Fibroblast of lung (primary cell): ENCODE measurements at places on chromosomes 7 and 10.

GRCh38 chr10:8534096-8534495 lies 479.6 kb downstream of the GATA3 start:
- DNase-seq, result no peak

- peak; percentile 83 for DNase-seq
Measured at GRCh38 chr10:113045147-113046055, 95.4 kb downstream of the TCF7L2 start.

- DNase-seq, result no peak
Measured at GRCh38 chr7:42156291-42156865, 80.6 kb downstream of the GLI3 start.

DNA sequence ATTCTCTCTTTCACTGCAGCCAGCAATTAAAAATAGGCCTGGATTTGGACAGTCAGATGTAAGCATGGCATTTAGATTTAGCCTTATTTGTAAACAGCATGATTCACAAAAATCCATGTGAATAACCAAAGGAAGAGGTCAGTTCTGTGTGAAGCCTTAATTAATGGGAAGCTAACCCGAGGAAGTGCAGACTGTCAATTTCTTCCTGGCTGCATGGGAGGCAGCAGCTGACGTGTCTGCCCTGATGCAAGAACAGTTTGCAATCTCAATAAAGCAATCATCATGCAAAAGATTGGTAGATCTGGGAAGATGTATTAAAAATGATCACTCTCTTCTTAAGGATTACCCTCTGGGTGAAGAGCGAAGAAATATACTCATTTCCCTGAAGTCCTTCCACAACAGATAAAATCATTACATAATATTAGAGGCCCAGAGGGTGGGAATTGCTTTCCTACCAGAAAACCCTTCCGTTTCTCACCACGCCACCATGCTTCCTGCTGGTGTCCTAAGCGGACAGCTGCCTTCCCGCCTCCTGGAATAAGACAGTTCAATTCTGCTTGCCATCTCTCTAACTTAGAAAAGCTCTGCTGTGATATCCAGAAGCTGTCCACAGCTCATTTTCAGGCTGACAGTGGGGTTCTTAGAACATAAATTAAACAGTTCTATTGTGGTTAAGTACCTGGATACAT lies 526.7 kb upstream of the NRP1 start:
- no peak for DNase-seq

DNA sequence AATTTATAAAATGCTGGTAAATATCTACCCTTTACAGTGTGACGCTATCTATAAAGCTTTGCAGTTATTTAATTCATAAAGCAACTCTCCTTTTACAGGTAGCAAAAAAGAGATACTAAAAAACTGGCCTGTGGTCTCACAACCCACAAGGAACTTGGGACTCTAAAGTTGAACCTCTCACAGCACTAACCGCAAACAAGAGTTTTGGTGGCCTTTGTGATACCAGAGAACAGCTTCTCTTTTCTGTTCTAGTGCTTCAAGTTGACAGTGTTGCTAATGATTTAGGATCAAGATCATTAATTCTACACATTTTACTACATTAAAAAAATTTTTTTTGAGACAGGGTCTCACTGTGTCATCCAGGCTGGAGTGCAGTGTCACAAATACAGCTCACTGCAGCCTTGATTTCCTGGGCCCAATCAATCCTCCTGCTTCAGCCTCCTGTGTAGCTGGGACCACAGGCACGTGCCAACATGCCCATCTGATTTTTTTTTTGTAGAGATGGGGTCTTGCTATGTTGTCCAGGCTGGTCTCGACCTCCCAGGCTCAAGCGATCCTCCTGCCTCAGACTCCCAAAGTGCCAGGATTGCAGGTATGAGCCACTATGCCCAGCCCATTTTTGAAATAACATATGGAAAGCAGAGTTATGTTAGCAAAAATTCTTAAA lies 56.0 kb upstream of the ST8SIA6 start:
- DNase-seq, result no peak

- DNase-seq, result no peak
Measured at GRCh38 chr7:1677206-1678080, 7.4 kb downstream of the ELFN1 start.

DNA sequence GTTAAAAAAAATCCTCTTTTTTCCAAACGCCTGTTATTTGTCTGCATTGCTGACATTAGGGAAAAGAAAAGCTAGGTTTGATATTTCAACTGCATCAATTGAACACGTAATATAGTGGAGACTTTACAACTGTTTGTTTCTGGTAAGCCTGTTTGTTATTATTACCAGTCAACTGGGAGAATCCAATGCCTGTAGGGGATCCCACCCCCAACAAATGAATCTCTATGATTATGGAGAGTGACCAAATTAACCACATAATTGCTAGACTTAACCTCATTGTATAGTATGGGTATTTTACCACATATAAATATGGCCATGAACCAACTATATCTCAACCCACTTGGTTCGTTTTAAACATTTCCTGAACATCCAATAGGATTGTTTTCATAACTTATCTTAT lies 216.1 kb downstream of the TWIST1 start:
- no peak for DNase-seq

- no peak for DNase-seq
Measured at GRCh38 chr10:34153663-34154382, 661.3 kb downstream of the PARD3 start.

- peak; percentile 34 for DNase-seq
Measured at GRCh38 chr10:24814568-24815313, 91.1 kb upstream of the ARHGAP21 start.

DNA sequence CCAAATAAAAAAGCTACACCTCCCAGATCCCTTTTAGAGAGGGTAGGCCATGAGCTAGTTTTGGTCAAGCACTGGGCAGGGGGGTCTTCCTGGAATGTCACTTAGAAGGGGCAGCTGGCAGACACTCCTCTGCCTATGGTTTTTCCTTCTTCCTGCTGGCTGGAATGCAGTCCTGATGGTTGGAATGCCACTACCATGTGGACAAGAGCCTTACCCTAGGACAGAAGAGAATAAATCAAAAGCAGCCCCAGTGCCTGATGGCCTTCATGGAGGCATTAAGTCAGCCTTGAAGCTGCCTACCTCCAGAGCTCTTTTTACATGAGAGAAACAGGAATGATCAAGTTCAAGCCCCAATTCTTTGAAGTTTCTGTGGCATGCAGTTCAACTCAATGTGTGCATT lies 43.5 kb upstream of the SORBS1 start:
- DNase-seq, result peak; percentile 8

GRCh38 chr10:49162761-49163310 lies 25.4 kb downstream of the TMEM273 start:
- no peak for DNase-seq
